ENCODE measurements at places on chromosomes 1 and 21. TPM values are rescaled to one million over a fixed set of nuclear protein-coding genes. Genes with fewer than 3 reads are reported as not detected.

AADACL3 gene
- polyA plus RNA-seq = not detected

IVNS1ABP gene
- 29.3 TPM for polyA plus RNA-seq

SLC30A2 gene
- polyA plus RNA-seq = 0.24 TPM

MEAF6 gene
- polyA plus RNA-seq = 65.5 TPM

FAF1 gene
- 42.3 TPM for polyA plus RNA-seq

CRABP2 gene
- 25.3 TPM for polyA plus RNA-seq

FLG gene
- polyA plus RNA-seq = 0.05 TPM

POLR3GL gene
- 46.6 TPM for polyA plus RNA-seq

GRCh38 chr1:38561110-38561509 is 298.5 kb downstream of the RRAGC start:
- DNase-seq = no peak

DNA sequence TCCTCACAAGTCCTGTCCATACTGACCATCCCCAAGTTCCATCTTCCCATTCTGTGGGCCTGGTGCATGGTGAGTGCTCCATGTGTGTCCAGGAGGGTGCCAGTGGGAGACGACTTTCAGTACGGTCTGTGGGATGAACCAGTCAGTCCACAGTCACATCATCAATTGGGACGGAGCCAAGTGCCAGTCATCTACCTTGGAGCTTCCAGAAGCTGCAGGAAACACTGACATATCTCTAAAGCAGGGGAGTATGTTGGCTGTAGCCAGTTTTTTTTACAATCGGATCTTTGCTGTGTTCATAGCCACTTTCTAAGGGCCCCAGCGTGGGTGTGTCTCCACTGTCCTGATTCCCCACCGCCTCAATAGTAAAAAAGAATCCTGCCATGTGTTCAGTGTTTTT is 13.6 kb upstream of the TRIM17 start:
- DNase-seq = no peak

GRCh38 chr1:47627471-47628370 is 189.9 kb downstream of the FOXD2 start:
- no peak for DNase-seq

- no peak for DNase-seq
Observed at GRCh38 chr1:71031426-71031825, 16.2 kb downstream of the PTGER3 start.

- DNase-seq = peak; percentile 7
Observed at GRCh38 chr1:101485712-101486111, 248.9 kb downstream of the S1PR1 start.

- DNase-seq = no peak
Observed at GRCh38 chr1:65769636-65770035, 23.1 kb upstream of the PDE4B start.

- DNase-seq = no peak
Observed at GRCh38 chr1:5548266-5548665, 444.0 kb downstream of the NPHP4 start.

- DNase-seq = no peak
Observed at GRCh38 chr21:23638131-23638695, 1969.1 kb downstream of the MRPL39 start.

Measured in urinary bladder (tissue), 4 donors.